ENCODE measurements at places on chromosomes 12 and 14. TPM values are rescaled to one million over a fixed set of nuclear protein-coding genes. Genes with fewer than 3 reads are reported as not detected.

DNA sequence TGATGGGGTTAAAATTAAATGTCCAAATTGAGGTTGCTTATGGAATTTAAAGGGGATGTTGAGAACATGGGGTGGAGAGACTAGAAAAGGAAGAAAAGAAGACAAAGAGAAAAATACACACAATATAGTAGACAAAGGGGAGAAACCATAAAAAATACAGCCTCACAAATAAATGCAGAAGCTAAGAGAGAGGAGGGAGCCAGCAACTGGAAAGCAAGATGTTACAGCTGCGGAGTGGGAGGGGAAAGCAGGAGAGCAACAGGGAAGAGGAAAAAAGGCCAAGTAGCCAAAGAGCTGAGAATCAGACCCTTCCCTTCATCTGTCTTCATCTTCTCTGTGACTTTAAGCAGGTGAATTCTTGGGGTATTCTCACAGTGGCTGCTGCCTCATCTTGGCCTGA, 39.7 kb upstream of the SMUG1 start:
- no peak for DNase-seq

KRT75 gene
- total RNA-seq, result not detected

DNA sequence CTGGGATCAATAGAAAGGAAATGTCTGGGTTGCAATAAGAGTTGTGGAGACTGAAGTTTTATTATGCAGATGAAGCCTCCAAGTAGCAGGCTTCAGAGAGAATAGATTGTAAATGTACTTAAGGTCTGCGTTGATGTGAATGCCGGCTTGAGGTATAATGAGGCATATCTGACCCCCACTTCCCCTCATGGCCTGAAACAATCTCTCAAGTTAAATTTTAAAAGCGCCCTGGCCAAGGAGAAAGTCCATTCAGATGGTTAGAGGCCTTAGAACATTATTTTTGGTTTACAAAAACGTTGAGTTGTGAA, 28.3 kb upstream of the HIGD1C start:
- DNase-seq, result no peak

DNA sequence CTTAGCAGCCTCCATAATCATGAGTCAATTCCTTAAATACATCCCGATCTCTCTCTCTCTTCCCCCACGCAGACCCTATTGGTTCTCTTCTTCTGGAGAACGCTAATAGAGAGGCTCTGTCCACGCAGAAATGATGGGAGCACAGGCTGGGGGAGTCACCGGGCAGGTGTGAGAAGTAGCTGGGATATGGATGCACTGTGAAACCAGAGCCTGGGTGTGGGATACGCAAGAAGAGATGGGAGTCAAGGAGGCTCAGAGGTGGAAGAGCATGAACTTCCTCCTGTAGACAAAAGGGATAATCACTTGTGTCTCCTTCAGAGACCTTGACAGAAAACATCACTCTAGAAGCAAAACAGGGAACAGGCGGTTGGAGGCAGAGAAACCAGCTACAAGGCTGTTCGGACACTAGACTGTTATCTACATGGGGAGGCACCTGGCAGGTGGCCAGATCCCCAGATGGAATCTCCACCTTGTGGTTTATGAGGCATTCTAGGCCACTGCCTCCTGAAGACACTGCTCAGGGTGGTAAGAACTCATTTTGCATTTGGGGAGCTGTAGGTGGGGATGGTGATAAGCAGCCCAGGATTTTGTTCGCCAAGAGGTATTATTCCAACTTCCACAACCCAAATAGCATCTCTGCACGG, 7.2 kb upstream of the SELPLG start:
- no peak for DNase-seq

SLC35E3 gene
- total RNA-seq, result 8.9 TPM

IL26 gene
- total RNA-seq, result not detected

DNA sequence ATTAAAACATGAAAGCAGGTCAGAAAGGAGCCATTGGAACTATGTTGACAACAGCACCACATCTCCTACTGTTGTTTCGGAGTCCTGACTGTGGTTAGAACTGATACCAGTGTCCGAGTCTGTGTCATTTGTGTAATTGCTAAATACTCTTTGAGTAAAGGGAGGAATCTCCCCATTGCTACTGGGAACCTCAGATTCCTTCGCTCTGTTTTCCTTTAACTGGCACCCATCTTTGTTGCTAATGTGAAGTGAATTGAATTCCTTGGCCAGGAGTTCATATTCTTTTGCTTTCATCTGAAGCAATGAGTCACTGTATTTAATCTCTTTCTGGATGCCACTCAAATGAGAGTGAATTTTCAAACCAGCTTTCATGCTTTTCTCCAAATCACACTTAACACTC, 31.5 kb downstream of the RASSF9 start:
- DNase-seq, result no peak

BHLHE41 gene
- 11.3 TPM for total RNA-seq

DNA sequence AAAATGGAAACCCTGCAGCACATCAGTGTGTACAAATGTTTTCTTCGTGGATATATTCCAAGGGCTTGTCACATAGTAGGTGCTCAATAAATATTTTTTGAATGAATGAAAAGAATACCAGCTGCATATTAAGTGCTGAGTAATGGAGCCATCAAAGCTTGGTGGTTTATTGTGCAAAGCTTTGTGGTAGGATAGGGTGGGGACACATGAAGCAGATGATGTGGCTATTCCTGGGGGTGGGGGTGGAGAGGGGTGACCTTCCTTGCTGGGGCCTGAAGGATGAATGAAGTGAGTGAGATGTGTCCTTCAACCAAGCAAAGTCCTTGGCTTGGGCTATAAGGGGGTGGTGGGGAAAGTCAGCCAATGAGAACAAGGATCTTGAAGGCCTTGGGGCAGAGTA, 4.3 kb upstream of the KRT81 start:
- no peak for DNase-seq
